ENCODE measurements at places on chromosomes 1 and 21.

DNA sequence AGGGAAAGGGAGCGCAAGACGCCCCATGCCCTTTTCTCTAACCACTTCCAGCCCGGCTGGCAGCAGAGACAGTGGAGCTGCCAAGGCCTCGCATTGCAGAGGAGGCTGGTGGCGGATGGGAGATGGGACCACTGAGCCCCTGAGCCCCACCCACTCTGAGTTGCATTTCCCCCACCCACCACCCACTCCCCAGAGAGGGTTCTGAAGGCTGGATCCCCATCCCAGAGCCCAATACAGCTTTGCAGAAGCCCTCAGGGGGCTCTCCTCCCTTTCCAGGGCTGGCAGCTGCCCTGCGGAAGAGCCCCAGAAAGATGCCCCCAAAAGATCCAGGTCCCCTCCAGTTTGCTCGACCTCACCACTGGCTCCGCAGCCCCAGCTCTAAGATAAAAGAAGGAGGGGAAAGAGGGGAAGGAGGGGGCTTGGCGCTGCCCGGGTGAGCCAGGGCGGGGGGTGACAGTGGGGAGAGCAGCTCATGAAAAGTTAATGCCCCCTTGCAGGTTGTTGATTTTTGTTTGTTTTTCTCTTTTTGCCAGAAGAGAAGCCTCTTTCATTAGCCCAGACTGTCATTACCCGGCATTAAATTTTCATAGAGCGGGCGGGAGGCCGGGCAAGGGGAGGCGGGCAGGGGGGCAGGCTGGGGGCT, 38.4 kb upstream of the CASZ1 start:
- DNase-seq, result no peak

GRCh38 chr1:108049178-108049819, 84.3 kb upstream of the VAV3 start:
- no peak for DNase-seq

DNA sequence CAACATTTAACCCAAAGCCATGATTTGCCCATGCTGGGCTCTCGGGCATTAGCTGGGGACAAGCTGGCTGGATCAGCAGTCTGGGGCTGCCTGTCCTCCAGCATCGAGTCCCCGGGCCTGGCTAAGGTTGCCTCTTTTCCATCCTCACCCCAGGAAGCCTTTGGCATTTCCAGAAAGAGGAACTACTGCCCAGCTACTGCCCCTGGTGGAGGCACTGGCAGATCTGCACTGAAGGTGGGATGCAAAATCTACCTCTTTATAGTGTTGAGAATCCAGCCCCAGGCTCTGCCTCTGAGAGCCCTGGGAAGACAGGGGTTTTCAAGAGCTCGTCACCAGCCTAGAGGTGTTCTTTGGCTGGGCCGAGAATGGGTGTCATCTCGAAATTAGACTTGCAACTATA, 635.9 kb downstream of the MATN1 start:
- no peak for DNase-seq

DNA sequence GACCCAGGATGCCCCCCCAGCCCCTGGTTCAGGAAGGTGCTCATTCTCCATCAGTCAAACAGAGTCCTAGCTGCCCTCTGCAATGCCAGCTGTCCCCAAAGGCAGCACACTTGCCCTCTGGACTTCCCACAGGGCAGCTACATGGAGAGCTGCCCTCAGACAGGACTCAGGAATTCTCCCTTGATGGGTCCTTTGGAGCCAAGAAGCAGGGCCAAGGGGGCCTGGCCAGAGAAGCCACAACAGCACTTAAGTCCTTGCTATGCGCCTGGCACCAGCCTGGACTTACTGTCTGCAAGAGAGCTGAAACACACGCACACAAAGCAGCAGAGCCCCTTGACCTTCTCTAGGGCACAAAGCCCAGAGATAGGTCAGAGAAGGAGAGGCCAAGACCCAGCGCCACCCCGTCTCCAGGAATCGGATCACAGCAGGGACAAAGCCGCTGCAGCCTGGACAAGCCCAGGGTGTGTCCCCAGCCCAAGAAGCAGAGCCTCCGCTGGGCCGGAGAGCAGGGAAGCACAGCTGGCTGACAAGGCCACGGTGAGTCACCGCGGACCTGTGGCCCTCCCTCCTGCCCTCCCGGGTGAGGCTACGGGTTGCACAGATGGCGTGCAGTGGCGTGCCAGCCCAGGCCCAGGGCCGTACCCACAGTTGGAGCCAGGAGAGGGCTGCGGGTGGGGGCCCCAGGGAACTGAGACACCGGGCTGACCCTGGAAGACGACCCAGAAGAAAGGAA, 1.7 kb downstream of the WNT9A start:
- no peak for DNase-seq
